ENCODE measurements at places on chromosomes 5 and 9. TPM values are rescaled to one million over a fixed set of nuclear protein-coding genes. Genes with fewer than 3 reads are reported as not detected.

DNA sequence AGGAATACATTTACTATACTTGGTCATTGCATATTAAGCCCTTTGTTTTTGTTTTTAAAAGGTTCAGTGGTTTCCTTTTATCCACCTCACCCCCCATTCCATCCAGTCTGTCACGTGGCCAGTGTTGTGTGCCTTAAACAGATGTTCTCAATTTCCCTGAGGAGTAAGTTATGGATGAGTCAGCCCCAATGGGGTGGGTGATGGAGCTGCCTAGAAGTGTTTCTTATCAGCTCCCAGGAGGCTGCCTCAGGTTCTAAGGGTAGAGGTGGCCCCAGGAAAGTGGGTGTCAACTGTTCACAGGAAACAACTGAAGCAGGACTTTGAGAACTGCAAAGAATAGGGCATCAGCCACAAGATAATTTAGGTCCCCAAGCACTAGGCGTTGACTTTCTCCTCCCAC is 41.1 kb downstream of the ACTBL2 start:
- DNase-seq, result no peak

- DNase-seq, result no peak
Measured at GRCh38 chr9:19988281-19988680, 199.4 kb upstream of the SLC24A2 start.

- no peak for DNase-seq
Measured at GRCh38 chr9:87406543-87407166, 91.0 kb upstream of the DAPK1 start.

The SV2C gene
- total RNA-seq, result 0.10 TPM

GRCh38 chr9:135283671-135284070 is 195.9 kb upstream of the PPP1R26 start:
- no peak for DNase-seq

GRCh38 chr5:107670932-107671741 is at the start of gene EFNA5:
EFNA5 (minus strand) TSS chr5:107670937.
- DNase-seq, result peak; percentile 65

- no peak for DNase-seq
Measured at GRCh38 chr9:123093141-123093540, 59.7 kb downstream of the GPR21 start.

DNA sequence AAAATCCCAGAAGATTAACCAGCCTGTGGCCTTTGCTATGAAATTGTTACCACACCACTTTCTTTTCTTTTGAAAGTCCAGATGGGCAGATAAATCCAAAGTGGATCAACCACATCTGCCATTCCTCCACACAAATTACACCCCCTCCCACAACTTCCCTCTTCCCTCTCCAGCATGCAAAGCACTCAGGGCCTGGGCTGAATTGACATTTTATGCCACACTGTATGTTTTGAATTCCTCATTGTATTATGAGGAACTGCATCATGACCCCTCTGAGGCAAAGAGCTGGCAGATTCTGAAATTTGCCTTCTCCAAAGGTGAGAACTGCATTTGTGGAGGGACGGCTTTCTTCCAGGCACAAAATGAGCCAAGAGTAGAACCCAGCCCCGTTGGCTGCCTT is 589.2 kb upstream of the KLF4 start:
- no peak for DNase-seq

GRCh38 chr5:135041726-135042125 is 7.7 kb upstream of the PITX1 start:
- DNase-seq, result no peak

DNA sequence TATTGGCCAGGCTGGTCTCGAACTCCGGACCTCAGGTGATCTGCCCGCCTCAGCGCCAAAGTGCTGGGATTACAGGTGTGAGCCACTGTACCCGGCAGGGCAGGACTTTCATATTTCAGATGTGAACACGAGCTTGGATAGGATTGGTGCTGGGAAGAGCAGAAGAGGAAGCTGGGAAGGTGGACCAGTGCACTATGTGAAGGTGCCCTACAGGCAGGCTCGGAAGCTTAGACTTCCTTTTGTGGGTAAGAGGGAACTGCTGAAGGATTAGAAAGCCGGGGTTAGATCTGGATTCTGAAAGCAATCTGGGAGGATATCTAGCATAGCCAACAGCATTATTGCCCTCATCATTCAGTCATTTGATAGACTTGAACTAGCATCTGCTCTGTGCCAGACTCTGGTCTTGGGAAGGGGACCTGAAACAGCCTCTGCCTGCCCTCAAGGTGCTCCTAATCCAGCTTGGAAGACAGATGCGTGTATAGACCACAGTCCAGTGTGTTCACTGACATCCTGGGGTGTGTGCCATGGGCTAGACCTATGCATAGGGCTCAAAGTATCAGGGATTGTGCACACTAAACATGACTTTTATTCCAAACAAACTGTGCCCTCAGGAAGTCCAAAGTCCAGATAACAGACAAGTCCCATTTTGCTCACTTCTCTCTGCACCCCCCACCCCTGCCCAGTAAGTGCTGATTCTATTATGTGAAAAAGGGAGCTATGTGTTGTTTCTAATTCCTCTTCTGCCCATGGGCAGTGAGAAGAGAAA is 637 bp downstream of the CBY3 start:
- no peak for DNase-seq

DNA sequence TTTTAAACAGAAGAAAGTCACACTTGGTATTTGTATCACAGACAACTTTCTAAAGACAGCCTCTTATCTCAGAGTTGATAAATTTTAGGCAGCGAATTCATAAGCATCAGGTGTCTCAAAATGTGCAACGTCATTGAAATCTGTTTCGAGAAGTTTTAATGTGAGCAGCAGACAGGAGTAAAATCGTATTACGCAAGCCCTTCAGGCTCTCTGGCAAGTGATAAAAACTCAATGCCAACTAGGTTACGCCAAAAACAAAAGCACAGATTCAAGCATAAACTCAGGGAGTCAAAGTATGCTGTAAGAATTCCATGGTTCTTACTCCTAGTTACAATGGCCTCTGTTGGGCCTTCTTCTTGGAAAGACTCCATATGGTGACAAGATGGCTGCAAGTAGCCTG is 244.7 kb downstream of the SEMA5A start:
- no peak for DNase-seq

GRCh38 chr5:55913466-55914413 is 62.6 kb downstream of the IL31RA start:
- DNase-seq, result no peak

DNA sequence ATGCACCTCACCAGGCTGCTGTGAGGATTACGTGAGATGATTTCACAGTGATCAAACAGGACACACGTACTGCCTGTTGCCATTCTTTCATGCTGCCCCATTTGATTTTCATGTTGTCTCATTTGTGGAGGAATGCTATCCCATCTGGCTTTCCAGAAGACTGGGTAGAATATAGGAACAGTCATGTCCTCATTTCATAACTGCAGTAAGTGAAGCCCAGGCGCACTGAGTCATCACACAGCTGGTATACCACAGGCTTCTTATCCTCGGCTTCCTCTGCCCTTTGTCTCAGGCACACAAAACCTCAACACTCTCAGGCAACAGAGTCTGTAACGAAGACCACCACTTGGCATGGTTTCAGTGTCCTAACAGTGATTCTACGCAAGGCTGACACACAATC is 62.3 kb downstream of the LHFPL2 start:
- peak; percentile 55 for DNase-seq

The CD72 gene
- total RNA-seq, result 1.6 TPM

GRCh38 chr9:104961701-104962359 is 33.9 kb upstream of the ABCA1 start:
- DNase-seq, result no peak

DNA sequence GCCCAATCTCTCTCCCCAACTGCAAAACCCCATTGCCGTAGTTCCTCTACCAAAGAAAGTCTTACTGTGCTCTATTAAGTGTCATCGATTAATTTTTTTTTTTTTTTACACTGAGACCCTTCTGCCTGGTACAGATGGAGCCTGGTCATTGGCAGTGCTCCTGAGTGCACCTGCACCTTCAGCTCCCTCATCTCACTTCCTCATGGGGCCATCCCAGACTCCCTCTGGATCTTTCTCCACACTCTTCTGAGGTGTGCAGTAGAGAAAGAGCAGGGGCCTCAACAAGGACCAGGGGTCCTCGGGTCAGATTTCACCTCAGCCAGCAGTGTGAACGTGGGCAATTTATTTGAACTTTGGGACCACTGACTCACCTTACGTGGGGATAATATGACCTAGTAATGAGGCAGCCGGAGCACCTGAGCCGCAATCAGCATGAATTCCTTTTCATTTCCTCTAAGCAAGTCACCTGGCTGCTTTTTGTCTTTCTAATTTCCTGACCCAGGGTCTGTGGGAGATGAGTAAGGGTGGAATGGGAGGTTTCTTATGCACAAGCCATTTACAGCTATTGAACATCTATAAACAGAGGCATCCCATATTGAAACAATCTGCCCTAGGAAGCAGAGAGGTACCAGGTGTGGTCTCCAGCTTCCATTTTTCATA is 22.3 kb upstream of the GABRP start:
- no peak for DNase-seq

GRCh38 chr5:137516961-137517360 is 17.8 kb upstream of the SPOCK1 start:
- DNase-seq, result no peak

GRCh38 chr5:41893074-41893851 is 10.9 kb upstream of the RIMOC1 start:
- DNase-seq, result no peak

DNA sequence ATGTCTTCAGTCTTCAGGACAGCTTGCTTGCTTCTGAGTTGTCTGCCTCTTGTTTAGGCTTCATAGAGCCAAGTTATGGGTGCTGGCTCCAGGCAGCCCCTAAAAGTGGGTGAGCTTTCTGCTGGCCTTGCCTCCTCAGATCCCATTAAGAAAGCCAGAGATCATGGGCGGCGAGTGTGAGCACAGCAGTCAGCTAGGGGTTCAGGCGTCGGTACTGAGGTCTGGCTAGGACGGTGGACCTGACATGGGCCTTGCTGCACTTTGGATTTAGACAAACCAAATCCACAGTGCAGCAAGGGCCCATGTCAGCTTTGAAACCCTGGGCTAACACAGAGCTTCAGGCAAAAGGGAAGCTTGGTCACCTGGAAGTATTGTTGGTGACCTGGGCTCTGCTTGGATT is 17.6 kb downstream of the PSAT1 start:
- DNase-seq, result no peak

DNA sequence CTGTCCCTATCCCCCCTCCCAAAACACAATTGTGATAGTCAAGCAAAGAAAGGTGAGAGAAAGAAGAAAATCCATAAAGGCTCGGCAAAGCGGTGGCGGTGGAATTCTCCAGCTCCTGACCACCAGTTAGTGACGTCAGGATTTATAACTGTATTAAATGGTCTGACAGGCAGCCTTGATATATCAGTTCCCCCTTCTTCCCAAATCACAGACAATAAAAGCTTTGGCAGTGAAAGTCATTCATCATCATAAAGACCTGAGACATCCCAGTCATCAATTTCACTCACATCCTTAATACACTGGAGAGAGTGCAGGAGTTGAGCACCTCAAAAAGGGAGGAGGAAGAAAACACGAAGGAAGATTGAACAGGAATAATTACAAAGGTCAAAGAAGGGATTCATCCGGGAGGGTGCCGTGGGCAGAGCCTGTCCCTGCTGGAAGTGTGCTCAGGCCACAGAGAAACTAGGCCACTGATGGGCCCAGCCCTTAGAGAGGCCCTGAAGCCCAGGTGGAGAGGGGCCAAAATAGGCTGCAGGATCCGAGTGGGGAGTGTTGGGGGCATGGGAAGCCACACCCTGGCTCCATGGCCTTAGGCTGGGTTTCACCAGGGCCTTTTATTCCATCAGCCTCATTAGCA is 131.9 kb downstream of the PAX5 start:
- DNase-seq, result no peak

DNA sequence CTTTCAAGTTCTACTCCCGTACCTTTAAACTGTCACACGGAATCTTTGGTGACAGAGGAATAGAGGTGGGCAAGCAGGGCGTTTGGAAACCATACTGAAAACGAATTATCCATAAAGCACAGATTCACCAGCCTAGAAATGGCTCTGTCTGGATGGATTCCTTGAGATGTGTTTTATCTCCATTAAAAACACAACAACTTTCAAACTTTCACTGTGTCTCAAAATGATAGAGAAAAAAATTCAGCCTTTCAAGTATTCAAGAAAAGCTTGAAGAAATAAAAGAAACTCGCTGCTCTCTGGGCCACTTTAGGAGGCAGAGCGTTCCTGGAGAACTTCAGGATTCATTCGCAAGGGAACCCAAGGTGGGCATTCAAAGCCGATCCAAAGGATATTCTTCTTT is 589 bp upstream of the THBS4 start:
- no peak for DNase-seq

The KIF4B gene
- not detected for total RNA-seq

DNA sequence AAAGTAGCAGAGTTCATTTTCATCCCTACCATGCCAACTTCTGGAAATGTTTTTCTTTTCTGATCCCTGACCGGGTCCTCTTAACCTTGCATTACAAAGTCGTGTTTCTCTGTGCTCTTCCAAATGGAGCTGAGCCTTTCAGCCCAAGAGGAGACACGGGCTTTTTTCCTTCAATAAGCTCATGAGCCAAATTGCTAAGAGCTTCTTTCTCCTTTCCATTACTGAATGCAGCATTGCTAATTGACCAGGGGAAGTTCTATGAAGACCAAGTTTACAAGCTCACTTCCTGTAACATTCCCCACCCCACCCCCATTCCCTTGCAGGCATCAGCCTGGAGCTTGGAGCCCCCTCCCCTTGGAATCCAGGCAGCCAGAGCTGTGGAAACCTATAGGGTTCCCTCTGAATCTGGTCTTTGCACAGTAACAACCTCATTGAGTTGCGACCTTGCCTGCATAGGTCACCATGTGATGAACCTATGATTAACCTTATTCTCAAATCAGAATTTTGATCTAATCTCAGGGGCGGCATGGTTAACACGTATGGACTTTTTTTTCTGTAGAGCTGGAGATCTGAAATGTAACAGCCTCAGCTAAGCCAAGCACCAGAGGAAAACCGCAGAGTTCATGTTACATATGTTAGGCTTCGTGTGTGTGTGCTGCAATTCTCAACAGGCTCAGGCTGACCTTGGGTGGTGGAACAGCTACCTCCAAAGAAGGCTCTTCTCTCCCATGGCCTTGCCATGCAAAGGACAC is 395.7 kb upstream of the ZNF462 start:
- no peak for DNase-seq

The SAXO1 gene
- total RNA-seq, result 0.10 TPM

DNA sequence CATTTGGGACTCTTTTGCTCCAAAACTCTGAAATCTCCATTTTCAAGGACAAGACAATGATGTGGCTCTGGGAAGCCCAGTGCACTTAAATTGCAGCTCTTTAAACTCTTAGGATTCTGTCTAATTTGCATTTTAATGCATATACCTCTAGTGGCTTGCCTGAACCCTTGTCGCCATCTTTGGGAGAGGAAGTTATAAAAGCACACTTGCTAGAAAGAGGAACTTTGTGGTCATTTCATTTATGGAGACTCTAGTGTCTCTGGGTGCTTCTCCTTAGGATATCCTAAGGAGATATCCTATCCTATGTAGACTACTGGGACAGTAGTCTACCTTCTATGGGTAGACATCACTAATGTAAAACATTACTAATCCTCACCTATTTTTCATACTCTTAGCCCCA is 77.3 kb upstream of the SLC1A3 start:
- no peak for DNase-seq

The PCDHGB2 gene
- 3.3 TPM for total RNA-seq

Measured in skin of body (tissue), 3 donors.